Stimulated activated CD8-positive, alpha-beta memory T cell treated with anti-CD3 and anti-CD28 coated beads, Interleukin-15, amount 100 ng/mL, for 1 hour (primary cell): ENCODE measurements at places on chromosomes 3 and 15.

DNA sequence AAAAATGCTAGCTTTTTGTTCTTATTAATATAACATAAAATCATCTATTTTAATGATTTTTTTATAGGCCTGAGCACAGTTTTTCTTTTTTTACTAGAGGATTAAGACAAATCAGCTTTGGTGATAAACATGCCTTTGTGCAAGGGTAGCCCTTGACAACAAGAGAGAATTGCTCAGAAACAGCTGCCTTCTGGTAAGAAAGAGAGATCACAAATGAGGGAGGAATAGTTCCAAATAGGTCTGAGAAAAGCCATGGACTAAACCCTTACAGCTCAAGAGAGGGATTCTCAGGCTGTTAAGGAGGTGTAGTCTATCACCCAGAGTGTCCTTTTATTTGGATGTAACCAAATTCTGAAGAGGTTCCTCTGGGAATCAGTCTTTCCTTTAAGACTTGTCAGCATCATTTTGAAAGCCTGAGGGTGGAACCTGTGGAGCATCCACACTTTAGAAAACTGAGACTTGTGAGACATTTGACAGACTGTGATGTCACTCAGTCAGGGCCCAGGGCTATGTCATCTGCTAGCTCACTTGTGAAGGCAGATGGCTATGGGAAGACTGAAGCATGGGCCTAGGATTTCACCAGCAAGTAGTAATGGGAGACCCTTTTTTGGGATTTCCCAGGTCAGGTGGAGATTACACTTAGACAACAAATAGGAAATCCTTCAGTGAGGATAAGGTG, 102.9 kb upstream of the KCNAB1 start:
- no peak for DNase-seq

DNA sequence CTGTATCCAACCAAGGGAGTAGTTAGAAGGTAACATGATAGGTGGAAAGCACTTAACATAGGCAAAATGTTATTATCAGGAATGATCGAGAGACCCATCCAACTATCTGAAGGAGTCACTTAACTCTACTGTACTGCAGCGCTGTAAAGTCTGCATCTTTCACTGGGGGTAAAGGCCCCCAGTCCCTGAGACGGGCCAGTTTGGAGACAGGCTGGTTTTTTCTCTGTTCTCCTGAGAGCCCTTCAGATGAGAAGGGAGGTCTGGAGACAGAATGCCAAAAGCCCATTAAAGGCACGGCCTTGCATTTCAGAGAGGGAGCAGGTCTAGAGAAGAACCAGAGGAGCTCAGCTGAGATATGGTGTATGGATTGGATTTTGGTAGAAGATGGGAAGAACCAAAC, 71.3 kb upstream of the CGNL1 start:
- DNase-seq, result no peak

DNA sequence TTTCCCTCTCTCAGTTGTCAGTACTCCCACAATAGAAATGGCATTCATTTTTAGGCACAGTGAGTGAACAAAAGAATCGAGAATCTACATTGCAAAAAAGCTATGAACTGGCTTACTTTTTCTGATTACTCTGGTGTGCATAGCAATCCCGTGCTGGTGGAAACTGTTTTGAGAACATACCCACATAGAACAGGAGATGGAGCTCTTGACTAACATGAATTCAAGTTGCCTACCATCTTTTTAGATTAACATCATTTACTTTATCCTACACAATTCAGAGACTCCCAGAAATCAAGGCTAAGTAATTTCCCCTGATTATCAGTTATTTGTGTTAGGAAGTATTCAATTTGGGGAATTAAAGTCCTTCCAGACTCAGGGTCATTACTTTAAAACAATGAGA, 326.6 kb downstream of the ARPP21 start:
- no peak for DNase-seq

- no peak for DNase-seq
Observed at GRCh38 chr15:51349156-51349844, 7.8 kb downstream of the GLDN start.

- DNase-seq, result no peak
Observed at GRCh38 chr15:43440721-43441281, 52.2 kb downstream of the TP53BP1 start.

DNA sequence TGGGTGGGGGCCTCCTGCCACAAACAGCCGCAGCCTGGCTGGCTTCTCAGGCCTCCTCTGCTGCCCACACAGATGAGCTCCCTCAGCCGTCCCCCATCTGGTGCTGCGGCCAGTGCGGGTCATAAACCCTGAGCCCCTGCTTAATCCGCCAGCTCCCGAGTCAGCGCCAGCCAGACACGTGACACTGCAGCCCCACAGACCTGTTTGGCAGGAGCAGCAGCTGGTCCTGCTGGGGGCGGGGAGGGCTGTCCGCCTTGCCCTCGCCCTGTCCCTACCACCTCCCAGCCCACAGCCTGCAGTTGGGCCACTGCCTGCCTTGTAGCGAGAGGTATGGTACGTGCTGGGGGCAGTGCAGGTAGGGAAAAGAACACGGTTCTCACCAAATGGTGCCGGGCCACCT, 86.2 kb downstream of the IQSEC1 start:
- DNase-seq, result no peak

GRCh38 chr15:68526269-68526668, 52.5 kb upstream of the CORO2B start:
- no peak for DNase-seq

GRCh38 chr15:34342737-34343575, at the start of the genes NOP10 and NUTM1:
TSS of gene NOP10 (minus strand) at chr15:34343136. CDS start at chr15:34343073, 63 bp downstream.
TSS of gene NUTM1 (plus strand) at chr15:34343315. CDS start at chr15:34343697, 382 bp downstream.
- peak; percentile 94 for DNase-seq

GRCh38 chr3:78900426-78900825, 867.4 kb downstream of the ROBO1 start:
- no peak for DNase-seq

- DNase-seq, result no peak
Observed at GRCh38 chr3:1766384-1766783, 332.3 kb upstream of the CNTN4 start.

DNA sequence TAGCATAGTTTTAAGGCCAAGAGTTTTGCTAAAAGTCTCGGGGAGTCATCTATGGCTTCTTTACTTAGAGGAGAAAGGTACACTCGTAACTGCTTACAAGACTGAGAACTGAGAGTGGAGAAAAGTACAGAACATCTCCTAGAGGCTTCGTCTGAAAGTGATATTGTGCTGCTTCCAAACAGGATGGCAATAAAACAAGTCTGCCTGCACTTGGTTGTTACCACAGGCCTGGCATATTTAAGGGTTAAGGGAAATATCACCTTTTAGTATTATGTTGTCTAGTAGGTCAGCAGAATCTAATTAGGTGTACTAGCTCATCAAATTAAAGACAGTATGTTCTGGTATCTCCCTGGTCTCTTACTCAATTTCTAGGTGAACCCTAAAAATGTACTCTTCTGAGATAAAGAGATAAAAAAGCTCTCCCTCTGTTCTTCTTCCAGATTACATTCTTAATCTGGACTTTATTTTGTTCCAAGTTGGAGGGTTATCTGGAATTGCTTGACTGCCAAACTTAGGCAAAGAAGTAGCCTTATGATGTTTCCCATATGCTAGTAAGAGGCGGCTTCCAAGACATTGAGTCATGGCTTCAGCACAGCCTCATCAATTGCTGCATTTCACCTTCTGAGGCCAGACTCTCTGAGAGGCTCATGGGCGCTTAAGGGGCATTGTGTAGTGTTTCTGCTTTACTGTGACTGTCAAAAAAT, 181.3 kb downstream of the LSAMP start:
- no peak for DNase-seq

GRCh38 chr15:71391421-71392088, 276.3 kb downstream of the THSD4 start:
- no peak for DNase-seq

DNA sequence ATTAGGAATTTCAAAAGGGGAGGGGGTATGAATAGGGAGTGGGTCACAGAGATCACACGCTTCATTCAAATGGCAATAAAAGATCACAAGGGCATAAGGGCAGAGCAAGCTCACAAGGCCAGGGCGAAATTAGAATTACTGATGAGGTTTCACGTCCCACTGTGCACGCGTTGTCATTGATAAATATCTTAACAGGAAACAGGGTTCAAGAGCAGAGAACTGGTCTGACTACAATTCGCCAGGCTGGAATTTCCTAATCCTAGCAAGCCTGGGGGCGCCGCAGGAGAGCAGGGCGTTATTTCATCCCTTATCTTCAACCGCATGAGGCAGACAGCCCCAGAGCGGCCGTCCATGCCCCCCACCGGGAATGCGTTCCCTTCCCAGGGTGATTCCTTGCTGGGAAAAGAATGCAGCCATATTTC, 18.1 kb upstream of the SMCO1 start:
- no peak for DNase-seq

DNA sequence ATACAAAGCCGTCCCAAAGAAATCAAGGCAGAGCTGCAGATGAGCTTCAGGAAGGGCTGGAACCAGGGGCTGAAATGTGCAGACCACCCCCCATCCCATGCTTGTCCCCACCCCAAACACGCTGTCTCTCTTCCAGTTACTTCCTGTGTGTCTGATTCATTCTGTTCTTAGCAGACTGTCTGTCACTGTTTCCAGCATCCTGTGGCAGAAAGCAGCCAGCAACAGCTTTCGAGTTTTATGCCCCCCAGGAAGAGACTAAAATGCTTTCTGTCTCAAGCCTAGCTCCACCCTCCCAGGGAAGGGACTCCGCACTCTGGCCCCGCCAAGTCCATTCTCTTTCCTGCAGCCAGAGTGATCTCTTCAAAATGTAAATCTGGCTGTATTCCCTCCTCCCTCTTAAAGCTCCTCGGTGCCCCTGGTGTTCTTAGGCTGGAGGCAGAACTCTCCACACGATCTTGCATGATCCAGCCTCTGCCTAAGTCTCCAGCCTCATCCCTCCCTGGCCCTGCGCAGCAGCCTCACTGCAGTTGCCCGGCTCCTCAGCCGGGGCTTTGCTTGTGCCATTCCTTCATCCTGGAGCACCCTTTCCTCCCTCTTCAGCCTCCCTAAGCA, 41.5 kb downstream of the HRH1 start:
- no peak for DNase-seq

- DNase-seq, result no peak
Observed at GRCh38 chr15:86620157-86620556, 540.5 kb downstream of the AGBL1 start.

DNA sequence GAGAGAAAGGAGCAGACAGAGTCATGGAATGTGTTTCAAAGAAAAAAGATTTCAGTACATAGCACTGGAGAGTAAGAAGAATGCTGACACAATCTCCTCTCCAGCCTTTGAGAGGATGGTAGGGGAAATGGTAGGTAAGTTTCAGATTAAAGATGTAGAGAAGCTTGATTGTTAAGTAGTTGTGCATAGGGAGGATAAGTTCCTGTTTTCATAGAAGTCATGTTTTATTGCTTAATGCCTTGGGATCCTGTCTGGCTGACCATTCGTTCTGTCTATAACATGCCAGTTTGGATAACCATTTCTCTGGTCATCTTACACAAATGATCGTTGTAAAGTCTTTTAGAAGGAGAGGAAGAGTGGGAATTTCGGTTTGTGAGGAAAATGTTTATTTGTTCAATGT, 95.7 kb upstream of the IGSF10 start:
- DNase-seq, result no peak

GRCh38 chr3:103295974-103296570, 861.3 kb downstream of the ZPLD1 start:
- no peak for DNase-seq

DNA sequence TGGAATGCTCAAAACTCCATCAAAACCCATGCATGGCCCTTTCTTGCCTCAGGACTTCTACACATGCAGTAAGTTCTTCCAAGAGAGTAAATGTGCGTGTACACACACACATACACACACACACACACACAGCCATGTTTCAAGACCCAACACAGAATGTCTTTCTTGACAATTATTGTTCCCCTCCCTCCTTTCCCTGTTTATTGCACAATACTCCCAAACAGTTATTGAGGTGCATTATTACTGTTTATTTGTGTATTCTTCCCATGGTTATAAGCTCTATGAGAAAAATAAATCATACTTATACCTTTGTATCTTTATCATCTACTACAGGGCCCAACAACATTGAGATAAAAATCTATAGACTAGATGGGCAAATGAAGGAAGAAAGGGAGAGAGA, 523.8 kb upstream of the NAALADL2 start:
- no peak for DNase-seq

GRCh38 chr15:37040072-37040742, 60.1 kb downstream of the MEIS2 start:
- DNase-seq, result no peak

GRCh38 chr3:101077361-101078011, 84.3 kb upstream of the ABI3BP start:
- DNase-seq, result no peak

- no peak for DNase-seq
Observed at GRCh38 chr3:178451799-178452198, 84.4 kb upstream of the KCNMB2 start.

- no peak for DNase-seq
Observed at GRCh38 chr3:36688815-36689214, 75.5 kb downstream of the DCLK3 start.

GRCh38 chr3:81716870-81717509, 44.5 kb downstream of the GBE1 start:
- DNase-seq, result no peak

DNA sequence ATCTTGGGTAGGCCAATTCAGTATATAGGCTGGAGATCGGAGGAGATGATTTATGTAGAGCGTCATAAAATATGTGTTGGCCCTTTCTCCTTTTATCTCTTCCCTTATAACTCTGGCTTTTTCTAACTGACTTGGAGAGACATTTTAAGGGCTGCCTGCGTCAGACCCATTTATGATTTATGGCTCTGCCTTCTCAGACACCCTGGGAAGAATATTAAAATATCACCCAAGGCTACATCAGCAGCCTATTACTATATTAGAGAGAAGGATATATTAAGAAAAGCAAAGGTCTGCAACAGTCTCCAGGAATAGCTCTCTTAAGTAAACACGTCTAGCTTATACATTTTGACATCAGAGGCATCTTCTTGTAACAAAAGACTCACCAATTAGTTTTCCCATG, 179.4 kb downstream of the SV2B start:
- DNase-seq, result no peak

GRCh38 chr15:27815035-27815434, 284.1 kb downstream of the OCA2 start:
- DNase-seq, result no peak

DNA sequence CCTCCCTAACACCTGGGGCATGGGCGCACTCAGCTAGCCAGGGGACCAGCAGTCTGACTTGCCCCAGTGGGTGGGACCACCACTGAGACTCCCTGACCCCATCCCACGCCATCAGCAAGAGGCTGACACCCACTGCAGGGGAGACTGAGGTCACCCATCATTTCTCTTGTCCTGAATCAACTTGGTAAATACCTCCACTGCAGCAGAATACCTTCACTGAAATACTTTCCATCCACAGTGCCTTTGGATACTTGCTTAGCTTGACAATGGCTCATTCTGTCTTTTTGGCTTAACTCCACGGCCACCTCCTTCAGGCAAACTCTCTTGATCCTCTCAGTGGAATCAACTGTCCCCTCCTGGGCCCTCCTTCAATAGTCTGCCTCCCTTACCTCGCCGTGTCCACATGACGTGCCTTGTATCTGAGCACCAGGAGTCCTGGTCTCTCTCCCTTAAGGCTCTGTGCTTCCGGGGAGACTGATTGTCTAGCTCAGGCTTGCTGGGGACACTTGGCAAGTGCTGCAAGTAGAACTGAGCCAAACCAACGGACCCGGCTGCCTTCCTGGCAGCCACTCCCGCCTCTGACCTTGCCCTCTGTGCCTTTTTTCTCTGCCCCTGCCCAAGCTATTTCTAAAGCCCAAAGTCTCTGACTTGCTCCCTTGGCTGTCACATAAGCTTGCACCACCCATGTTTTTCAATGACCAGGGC, 119.1 kb downstream of the ADCY5 start:
- DNase-seq, result no peak
